A375 (cell line): ENCODE measurements at places on chromosomes 2 and 18. TPM values are rescaled to one million over a fixed set of nuclear protein-coding genes. Genes with fewer than 3 reads are reported as not detected.

Gene CRYGA
- not detected in 2 replicates for total RNA-seq

Gene DES
- total RNA-seq: not detected in 2 replicates

Gene NMUR1
- not detected in 2 replicates for total RNA-seq

Gene CHRND
- total RNA-seq: not detected in 2 replicates

Gene SEMA4F
- 4.7 and 11.9 TPM in 2 replicates for total RNA-seq

Gene CLEC4F
- total RNA-seq: not detected in 2 replicates

Gene RBKS
- total RNA-seq: 1.2 TPM in 2 replicates

Gene CDH19
- 11.5 and 15.8 TPM in 2 replicates for total RNA-seq

Gene MOCOS
- total RNA-seq: 54.0 and 55.7 TPM in 2 replicates

Gene GMPPA
- 21.9 and 27.4 TPM in 2 replicates for total RNA-seq

Gene TMEM198
- 4.2 and 4.3 TPM in 2 replicates for total RNA-seq

Gene BOLL
- not detected in 2 replicates for total RNA-seq

Gene PNO1
- total RNA-seq: 56.6 and 61.3 TPM in 2 replicates

Gene CENPA
- total RNA-seq: 21.2 and 27.1 TPM in 2 replicates

Gene HOXD13
- total RNA-seq: 5.3 and 7.1 TPM in 2 replicates

Gene RPRM
- 0.75 and 1.8 TPM in 2 replicates for total RNA-seq

Gene ARHGAP28
- total RNA-seq: 0.93 and 2.9 TPM in 2 replicates

Gene KATNAL2
- total RNA-seq: 1.5 and 3.3 TPM in 2 replicates

Gene SLC40A1
- total RNA-seq: 0.42 TPM in 1 of 2 replicates, not detected in the other

Gene DIPK1C
- total RNA-seq: 0.26 TPM in 1 of 2 replicates, not detected in the other

Gene ARHGEF33
- total RNA-seq: not detected in 2 replicates
